Kidney tubule cell (primary cell): ENCODE measurements at places on chromosomes 2 and 18.

DNA sequence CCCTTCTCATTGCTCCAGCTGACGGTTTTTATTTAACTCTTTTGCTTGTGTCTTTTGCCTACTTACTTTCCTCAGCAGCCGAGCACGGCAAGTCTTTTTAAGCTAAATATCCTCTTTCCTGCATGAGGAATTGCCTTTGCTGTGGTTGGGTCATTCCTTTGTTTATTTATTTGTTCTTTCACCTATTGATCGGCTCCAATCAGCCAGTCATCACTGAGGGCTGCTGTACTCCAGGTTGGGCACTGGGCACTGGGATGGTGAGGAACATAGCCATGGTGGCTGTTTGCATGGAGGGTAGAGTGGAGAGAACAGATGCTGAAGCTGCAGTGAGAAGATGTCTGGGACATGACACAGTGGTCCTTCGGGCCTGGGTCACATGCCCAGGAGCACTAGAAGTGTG is 105.2 kb downstream of the CTIF start:
- DNase-seq = no peak

DNA sequence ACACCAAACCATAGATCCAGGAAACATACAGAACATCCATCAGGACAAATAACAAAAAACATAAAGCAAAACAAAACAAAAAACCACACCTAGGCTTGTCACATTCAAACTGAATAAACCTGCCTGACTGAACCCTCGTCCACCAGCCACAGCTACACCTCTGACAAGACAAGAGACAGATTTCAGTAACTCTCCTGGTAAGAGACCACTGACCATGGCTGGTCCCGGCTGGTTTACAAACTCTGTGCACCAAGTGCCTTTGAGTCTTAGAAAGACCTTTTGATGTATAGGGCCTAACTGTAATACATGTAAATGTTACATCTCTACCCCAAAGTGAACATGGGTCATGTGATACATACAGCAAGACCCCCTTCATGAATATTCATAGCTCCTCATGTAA is 4.8 kb upstream of the SLC66A2 start:
- no peak for DNase-seq

- peak; percentile 69 for DNase-seq
Observed at GRCh38 chr18:71237641-71238040, 948.8 kb downstream of the SOCS6 start.

- DNase-seq = no peak
Observed at GRCh38 chr2:239506101-239506857, 105.5 kb upstream of the HDAC4 start.

DNA sequence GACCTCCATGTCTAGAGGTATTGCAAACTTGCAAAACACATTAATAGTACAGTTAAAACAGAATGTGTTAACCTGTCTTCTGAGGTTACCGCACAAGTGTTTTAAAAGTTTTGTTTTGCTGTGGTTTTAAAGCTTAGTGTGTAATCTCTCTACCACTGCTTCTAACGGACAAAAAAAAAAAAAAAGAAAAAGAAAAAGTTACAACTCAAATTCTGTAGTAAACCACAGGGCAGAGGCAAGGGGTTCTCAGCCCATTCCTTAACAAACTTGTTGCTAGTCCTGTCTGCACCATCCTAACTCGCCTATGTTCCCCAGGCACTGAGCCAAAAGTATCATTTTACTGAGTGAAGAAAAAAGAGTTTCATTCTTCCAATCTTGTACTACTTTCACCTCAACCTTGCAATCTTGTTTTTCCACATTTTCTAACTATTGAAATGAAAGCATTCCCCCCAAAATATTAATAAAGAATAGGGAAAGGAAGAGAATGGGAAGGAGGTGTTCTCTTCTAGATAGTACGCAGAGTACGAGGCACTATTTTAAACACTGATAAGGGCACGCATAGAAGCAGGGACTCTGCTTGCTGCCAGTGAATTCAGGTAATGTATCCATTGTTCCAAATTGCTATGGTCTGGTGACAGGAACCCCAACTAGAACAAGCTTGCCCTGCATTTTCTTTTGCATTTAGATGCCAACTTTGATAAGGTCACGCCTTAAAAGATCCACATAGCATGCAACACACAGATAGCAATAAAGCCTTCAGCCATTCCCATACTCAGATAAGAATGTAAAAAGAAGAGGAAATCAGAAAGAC is 47.1 kb downstream of the IKZF2 start:
- DNase-seq = no peak

DNA sequence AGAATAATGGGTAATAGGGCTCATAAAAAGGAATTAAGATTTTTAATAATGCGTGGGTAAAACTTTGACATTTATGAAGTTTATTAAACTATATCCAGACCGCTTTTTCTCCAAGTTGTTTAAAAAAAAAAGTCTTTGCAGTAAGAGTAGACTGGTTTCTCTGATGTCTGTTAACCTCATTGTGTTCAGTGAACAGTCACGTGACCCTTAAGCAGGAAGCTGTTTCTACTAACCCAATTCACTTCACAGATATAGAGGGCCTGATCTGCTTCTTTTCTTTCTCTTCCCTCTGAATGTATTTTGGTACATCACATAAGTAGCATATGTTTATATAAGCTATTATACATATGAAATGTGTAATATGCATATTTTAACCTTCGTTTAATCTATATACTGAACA is 1011.3 kb upstream of the CELF4 start:
- DNase-seq = no peak

DNA sequence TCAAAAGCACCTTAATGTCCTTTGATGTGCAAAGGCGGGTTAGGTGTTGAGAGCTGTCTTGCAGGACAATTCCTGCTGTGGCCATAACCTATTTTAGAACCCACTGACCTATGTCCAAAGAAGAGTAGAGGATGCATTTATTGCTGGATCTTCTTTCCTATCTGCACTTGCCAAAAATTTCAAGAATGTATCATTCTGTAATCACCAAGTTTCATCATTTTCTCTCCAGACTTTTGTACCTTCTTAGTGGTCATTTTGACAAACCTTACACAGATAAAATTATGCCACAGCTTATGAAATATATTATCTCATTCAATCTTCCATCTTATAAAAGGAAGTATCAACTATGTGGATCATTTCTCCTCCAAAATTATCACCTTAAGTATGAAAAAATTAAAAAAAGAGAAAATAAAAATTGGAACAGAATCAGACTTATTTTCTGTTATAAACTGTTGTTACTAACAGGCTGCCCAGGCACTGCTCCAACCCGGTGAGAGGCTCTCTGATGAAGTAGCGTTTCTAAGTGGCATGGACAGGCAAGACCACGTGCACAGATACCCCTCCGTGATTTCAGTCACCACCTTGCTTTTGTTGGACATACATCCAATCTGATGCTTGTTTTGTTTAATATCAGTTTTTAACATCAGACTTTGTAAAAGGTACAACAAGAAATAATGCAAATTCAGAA is 559.9 kb upstream of the ID2 start:
- DNase-seq = peak; percentile 51

DNA sequence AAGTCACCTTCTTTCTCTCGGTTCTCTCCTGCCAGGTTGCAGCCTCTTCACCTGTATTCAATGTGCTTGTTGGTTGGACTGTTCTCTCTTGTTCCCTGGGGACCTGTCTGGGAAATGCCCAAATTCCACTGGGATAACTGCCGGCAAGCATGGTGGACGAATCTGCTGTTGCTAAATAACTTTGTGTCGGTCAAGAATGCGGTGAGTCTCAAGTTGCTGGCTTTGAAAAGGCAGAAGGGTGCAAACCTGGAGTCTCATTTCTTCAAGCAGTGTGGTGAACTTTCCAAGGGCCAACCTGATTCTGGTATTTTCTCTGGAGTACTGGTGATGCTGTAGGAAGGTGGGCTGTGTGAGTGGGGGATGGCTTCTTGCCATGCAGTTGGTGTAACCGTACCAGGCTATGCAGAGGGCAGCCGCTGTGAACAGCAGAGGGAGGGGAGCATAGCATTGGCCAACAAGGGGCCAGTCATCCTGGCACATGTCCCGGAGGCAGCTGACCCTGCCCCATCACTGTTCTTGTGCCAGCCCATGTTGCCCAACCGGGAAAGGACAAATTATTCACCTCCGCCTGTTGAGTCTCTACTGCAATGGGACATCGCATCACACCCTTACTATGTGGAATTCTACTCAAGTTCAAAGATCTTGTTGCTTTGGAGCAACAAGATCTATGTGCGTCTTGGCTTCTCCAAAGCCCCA is 88.1 kb upstream of the SEC11C start:
- peak; percentile 68 for DNase-seq

DNA sequence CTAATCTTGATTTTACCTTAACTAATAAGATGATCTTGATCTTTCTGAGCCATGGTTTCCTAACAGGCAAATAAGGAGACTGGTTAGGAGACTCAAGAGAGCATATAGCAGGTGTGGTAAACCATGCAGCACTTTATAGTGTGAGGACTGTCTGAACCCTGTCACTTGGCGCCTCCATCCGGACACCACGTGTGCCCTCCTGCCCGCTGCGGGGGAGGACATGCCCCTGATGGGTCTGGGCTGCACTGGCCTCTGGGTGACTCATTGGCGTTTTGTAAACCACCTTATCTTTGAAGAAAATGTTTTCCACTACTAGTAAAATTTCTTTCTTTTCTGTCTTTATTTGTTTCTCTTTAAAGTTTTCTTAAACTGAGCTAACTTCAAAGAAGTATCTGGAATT is 131.1 kb downstream of the FMNL2 start:
- peak; percentile 65 for DNase-seq

DNA sequence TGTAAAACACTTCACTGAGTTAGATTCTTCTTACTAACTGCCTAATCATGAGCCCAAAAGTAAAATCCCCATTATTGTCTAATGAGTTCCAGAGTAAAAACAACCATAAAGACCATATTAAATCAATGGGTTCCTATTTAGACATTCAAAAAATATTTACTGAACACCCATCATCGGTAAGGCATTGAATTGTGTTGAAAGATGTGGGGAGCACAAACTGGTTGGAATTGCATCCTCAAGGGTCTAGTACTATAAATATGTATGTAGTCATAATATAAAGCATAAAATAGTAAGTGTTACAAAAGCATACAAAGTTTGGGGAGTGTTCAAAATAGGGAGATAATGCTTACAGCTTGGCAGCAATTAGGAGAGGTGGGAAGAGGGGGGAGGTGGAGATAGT is 3.0 kb upstream of the MARCHF4 start:
- DNase-seq = no peak

DNA sequence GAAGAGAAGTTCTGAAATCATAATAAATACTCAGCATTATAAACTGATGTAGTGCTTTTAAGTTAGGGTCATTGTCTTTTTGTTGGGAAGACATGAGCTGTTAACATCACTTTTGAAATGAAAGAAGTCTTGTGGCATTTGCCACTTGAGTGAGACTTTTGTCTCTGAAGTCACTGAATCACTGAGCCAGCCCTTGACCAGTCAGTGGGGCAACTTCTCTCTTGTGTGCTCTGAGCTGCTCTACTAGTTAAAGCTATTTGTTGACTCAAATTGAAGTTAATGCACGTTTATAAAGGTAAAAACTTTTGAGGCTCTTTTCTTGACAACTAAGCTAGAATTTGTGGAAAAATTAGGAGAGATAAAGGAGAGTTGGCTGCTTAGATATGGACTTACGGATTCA is 6.7 kb downstream of the WDR43 start:
- peak; percentile 39 for DNase-seq

GRCh38 chr2:53865264-53865663 is 5.5 kb upstream of the GPR75 start:
- DNase-seq = no peak

DNA sequence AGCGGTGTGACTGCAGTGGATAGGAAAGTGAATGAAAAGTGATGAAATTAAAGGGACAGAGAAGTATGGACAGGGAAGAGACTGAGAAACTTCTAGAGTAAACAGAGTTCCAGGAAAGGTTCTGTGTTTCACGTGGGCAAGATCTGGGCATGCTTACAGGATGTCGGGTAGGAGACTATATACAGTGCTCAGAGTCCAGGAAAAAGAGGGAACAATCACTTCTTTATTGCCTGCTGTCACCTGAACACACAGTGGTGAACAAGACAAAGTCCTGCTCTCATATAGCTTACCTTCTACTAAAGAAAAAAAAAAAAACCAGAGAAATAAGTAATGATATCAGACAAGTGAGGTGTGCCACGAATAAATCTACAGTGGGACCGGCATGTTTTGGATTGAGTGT is 2.4 kb downstream of the LRPPRC start:
- no peak for DNase-seq

DNA sequence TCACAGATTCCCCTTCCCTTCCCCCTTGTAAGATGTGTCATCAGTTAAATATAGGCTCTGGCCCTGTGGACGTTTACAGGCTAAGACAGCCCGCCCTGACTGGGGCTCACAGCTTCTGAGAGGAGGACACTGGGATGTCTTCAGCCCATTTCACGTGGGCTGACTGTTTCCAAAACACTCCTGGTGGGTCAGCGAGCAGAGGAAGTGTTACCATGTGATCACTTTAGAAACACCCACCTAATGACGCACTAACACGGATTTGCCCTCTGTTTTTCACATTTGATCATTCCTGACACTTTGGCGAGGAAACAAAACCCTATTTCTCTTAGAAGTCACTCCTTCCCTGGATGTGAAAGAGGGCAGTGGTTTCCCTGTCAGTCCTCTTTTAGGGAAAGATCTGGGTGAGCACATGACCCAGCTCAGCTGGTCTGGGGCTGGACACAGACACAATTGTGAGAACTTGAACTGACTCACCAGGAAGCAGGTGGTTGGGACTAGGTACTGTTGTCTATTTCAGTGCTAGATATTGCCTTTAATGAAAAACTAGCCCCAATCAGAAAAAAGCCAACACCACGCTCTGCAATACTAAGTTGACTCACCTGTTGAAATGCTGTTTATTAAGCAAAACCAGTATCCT is 38.8 kb downstream of the BMP10 start:
- peak; percentile 94 for DNase-seq

DNA sequence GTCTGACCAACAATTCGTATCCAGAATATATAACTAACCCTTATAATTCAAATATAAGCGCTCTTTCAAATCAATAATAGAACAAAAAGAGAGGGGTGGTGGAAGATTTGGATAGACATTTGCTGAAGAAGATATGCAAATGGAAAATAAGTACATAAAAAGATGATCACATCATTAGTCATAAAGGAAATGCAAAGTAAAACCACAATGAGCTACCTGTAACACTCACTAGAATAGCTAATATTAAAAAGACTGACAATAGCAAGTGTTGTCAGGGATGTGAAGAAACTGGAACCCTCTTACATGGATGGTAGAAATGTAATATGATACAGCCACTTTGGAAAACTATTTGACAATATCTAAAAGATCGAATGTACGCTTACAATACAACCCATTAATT is 84.9 kb upstream of the MRPS9 start:
- DNase-seq = peak; percentile 47

- DNase-seq = no peak
Observed at GRCh38 chr2:100670232-100670631, 107.4 kb downstream of the PDCL3 start.

- no peak for DNase-seq
Observed at GRCh38 chr2:56325661-56326345, 142.0 kb downstream of the CCDC85A start.

GRCh38 chr2:239589270-239589825 is 188.5 kb upstream of the HDAC4 start:
- DNase-seq = no peak

DNA sequence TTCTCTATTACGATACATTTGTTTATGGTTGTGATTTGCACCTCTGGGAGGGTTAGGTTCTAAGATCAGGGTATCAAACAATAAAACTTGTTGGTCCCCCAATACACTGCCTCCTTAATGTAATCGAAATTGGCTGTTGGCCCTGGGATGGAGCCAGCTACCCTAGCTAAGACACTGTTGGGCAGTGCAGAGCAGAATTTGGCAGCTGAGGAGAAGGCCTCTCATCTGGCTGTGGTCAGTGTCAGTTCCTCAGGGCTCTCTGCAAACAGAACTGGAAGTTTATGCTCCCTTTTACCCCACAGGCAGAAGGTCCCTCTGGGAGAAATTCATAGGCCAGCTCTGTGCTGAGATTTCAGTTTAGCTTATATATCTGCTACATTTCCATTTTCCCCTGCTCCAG is 8.6 kb upstream of the HAAO start:
- DNase-seq = no peak
